MV-4-11 (cell line): ENCODE measurements at places on chromosomes 7 and 10.

- DNase-seq = no peak
Observed at GRCh38 chr7:150568714-150569113, 1.5 kb downstream of the GIMAP4 start.

GRCh38 chr10:6707352-6707751 lies 127.3 kb upstream of the PRKCQ start:
- DNase-seq = no peak

DNA sequence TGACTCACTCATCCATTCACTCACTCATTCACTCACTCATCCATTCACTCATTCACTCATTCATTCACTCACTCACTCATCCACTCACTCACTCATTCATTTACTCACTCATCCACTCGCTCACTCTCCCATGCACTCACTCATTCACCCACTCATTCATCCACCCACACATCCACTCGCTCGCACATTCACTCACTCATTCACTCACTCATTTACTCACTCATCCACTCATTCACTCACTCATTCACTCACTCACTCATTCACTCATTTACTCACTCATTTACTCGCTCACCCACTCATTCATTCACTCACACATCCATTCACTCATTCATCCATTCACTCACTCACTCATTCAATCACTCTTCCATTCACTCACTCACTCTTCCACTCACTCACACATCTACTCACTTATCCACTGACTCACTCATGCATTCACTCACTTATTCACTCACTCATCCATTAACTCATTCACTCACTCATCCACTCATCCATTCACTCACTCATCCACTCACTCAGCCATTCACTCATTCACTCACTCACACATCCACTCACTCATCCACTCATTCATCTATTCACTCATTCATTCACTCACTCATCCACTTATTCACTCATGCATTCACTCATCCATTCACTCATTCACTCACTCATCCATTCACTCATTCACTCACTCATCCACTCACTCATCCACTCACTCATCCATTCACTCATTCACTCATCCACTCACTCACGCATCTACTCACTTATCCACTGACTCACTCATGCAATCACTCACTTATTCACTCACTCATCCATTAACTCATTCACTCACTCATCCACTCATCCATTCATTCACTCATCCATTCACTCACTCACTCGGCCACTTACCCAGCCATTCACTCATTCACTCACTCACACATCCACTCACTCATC lies 74.0 kb downstream of the CARD11 start:
- DNase-seq = no peak

DNA sequence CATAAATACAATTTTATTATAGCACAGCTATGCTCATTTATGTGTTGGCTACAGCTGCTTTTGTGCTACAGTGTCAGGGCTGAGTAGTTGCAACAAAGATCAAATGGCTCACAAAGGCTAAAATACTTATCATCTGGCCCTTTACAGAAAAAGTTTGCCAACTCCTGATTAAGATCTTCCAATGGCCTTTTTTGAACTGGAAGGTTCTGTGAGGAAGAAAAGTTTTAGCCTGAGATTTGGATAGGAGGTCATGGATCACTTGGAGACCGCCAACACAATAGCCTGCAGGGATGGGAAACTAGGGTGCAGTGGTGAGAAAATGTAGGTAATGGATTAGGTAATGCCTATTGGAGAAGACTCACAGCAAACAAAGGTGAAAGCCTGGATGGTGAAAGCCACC lies 169.8 kb downstream of the NOC3L start:
- DNase-seq = no peak

DNA sequence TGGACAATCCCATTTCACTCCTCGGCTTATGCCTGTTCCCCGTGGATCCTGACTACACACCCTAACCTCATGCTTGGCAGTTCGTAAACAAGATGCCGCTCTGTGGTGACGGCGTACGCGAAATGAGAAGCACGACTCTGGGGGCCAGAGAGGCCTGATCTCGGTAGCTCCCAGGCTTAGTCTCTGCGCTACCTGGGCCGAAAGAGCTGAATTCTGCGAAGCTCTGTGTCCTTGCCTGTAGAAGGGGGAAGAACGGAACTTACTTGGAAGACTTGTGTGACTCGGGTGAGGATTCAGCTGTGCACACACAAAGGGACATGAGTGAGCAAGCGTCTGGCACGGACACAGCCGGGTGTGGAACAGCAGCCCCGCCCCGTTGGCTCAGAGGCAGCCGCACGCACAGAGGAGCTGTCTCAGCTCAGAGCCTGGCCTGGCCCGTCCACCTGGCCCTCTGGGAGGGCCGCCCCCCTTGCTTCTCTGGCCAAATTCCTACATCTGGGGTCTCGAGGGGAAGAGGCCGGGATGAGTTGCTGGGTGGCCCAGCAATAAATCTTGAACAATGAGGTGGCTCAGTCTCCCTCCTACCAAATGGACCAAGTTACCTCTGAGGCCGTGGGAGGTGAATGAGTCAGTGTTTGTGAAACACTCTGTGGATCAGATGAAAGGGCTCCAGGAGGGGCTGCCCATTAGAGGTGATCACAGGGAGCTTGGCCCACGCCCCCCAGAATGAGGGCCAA lies 83.8 kb downstream of the PDGFA start:
- no peak for DNase-seq

GRCh38 chr10:59839576-59839975 lies 66.8 kb downstream of the CCDC6 start:
- DNase-seq = peak; percentile 72

- no peak for DNase-seq
Observed at GRCh38 chr10:29324220-29324841, 35.5 kb downstream of the LYZL1 start.

DNA sequence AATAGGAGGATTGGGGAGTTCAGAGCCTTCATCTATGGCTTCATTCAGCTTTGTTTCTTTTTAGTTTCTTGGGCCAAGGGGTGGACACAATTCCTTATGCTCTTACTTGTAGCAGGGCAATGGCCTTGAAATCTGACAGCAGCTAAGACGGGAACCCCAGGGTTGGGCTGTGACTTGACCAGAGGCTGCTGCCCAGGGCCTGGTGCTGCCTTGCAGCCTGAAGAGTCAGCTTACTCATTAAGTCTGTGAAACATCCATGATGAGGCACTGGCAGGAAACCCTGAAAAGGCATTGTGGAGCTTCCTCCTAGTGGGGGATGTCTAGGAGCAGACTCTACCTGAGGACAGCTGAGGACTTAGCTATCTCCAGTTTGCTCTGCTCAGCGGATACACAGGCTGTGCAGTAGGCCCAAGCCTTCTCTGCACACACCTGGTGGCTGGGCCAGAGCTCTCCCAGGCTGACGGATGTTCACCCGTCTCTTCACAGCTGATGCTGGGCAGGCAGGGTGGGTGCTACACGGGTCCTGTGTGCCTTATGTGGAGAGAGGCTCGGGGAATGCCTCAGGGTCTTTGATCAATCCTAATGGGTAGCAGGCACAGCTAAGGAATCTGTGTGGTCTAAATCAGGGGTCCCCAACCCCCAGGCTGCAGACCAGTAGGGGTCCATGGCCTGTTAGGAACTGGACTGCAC lies 17.8 kb downstream of the CXCL12 start:
- DNase-seq = no peak

DNA sequence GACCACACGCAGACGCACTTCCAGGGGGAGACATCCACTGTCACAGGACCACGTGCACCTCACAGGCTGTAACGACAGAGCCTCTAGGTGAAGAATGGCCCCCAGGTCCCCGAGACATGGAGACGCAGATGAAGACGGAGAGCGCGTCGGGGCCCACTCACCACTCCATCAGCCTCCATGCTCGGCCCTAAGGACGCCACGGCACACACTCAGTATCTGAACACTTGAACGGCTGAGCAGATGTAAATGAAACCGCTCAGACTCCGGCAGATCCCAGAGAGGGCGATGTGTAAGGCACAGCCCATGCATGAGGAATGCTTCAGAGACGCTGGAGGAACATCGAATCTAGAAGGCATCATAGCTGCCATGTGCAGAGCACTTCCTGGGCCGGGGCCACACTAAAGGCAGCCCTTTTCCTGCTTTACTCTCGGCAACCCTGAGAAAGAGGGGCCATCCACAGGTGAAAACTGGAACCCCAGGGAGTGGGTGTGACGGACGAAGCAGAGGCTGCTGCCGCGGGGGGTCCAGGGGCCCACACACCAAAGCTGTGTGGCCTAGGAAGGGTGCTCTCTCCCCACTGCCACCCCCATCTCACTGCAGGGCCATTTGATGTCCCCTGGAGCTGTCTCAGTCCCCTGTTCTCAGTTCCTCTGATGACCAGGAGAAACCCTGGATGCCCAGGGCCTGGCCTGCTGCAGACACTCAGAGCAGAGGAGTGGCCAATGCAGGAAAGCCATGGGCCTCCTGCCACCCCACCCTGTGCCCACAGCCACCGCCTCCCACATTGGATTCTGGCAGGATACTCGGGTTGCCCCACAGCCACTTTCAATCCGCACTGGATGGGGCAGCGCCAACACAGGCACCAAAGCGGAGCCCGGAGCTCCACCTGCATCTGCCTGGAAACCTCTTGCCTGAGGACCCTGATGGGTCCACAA lies 253.8 kb downstream of the MAD1L1 start:
- DNase-seq = no peak

- DNase-seq = no peak
Observed at GRCh38 chr7:5631152-5631551, 150.3 kb downstream of the RNF216 start.

GRCh38 chr7:27185013-27185853 lies at the start of gene HOXA11:
HOXA11 (minus strand) TSS chr7:27185232; CDS start chr7:27185144, 88 bp downstream.
- DNase-seq = peak; percentile 62

DNA sequence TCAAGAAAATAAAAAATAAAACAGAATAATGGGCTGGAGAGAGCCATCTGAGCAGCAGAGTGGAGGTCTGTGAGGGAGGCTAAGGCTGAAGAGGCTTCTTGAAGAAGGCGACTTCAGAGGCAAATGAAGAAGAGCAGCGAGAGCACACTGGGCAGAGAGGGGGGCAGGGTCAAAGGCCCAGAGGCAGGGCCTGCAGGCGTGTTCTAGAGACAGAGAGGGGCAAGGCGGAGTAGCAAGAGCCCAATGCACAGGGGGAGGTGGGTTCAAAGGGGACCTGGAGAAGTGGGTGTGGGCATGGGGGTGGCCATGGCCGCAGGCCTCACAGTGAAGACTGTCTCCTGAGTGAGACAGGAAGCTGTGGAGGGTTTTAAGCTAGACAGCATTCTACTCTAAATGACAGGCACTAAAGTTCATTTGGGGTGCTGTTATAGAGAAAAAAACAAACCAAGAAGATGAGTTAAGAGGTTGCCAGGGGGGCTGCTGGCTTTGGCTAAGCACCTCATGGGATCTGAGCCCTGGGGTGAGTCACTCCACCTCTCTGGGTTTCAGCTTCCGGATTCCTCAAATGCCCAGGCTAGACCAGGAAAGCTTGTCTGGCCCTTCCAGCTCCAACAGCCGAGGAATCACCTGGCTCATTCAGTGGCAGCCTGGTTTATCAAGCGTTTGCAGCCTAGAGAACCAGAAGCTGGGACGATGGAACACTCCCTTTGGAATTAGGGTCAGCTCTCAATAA lies 81.7 kb downstream of the DLG5 start:
- DNase-seq = no peak

- no peak for DNase-seq
Observed at GRCh38 chr7:13852281-13852968, 137.0 kb downstream of the ETV1 start.

DNA sequence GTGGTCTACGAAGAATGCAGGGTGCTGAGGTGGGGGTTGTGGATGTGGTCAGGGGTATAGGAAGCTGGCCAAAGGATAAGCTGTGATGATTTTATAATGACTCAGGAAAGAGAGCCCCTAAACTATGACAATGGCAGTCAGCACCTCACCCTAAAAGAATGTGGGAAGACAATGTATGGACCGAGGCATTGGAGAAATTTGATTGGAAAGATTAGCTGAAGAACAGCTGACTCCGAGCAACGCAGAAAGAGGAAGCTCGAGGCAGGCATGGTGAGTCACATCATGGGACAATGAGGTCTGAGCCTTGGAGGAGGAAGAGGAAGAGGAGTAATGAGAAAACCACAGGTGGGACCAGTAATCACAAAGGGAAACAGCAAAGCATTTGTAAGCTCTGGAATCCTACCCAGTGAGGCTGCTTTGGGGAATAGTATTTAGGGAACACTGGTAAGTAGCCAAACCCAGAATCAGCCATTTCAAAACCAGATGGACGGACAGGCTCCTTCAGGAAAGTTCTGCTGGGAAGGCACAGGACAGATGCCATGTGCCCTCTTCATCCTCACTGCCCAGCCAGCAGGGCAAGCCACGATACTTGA lies 295.4 kb downstream of the PRPF18 start:
- DNase-seq = peak; percentile 96
